Lower leg skin (tissue), 4 donors: ENCODE measurements at places on chromosomes 7 and 10. TPM values are rescaled to one million over a fixed set of nuclear protein-coding genes. Genes with fewer than 3 reads are reported as not detected.

Gene KLF14
- 0.07 TPM for total RNA-seq

Gene CCM2
- total RNA-seq = 31.8 TPM

Gene SDK1
- 7.2 TPM for total RNA-seq

Gene SRRT
- total RNA-seq = 114 TPM

Gene PAPOLB
- not detected for total RNA-seq

Gene HOXA9
- total RNA-seq = 50.1 TPM

Gene PRPS1L1
- total RNA-seq = not detected

Gene TMEM273
- total RNA-seq = 3.2 TPM

Gene ZNF722
- not detected for total RNA-seq

Gene EFCAB10
- total RNA-seq = not detected

Gene ADAM8
- total RNA-seq = 5.9 TPM

Gene ZNF398
- total RNA-seq = 20.9 TPM

Gene ADARB2
- total RNA-seq = 2.1 TPM

Gene OR2A42
- total RNA-seq = not detected
